ENCODE measurements at places on chromosomes 6 and 20.
A peak's percentile ranks its signal among the peaks of the same experiment; 100 is the strongest.

GRCh38 chr6:41428996-41429421 lies 93.6 kb downstream of the NCR2 start:
- DNase-seq = no peak

DNA sequence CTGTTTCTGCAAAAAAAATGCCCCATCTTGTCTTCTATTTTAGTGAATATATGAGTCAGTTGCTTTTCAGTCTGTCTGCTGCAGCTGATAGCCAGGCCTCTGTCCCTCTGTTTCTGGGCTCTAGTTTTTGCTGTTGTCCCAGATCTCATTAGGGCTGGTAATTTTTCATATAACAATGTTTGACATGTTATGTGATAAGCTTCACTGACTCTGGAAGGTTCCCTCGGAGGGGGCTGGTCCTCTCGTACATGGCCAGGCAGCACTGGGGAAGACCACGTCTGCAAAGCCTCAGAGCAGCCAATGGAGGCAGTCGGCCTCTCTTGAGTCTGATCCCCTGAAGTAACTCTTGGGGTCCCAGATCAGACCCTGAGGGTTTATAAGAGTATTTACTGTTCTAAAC lies 223.8 kb downstream of the THBS2 start:
- no peak for DNase-seq

- DNase-seq = no peak
Observed at GRCh38 chr20:17849901-17850683, 118.5 kb downstream of the SNX5 start.

- DNase-seq = no peak
Observed at GRCh38 chr6:107400616-107401147, 58.7 kb downstream of the PDSS2 start.

DNA sequence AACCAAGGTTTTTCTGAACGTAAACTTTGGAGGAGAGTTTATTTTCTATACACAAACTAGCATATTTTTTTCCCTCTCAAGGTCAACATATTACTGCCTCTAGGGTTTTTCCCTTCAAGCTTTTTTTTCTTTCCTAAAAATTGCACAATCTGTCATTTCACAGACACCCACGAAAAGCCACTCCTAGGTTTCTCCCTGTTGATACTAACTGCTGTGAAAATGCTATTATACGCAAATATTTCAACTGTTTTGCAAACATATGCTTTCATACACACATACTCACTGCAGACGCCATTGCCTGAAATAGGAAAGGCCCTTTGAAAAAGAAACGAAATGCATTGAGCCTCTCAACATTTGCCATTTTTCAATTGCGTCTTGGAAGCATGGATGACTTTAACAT lies 333.0 kb downstream of the CD83 start:
- no peak for DNase-seq

DNA sequence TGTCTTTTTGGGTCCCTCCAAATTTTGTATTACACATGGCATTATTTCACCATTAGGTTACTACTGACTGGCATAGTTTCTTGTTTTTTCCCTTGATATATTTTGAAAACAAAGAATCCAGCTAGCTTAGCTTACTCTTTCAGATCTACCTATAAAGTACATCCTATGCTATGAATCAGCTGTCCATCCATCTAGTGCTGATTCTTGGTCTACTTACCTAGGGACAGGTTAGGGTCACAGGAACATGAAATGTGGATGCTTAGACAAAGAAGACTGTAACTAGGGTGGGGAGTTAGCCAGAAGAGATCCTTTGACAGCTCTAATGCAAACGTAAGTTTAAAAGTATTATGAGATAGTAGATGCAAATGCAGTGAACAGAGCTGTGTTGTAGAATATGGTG lies 91.7 kb downstream of the NKAIN2 start:
- no peak for DNase-seq

- DNase-seq = no peak
Observed at GRCh38 chr6:154202339-154202738, 154.3 kb downstream of the IPCEF1 start.

- no peak for DNase-seq
Observed at GRCh38 chr6:146741609-146742008, 142.8 kb downstream of the ADGB start.

DNA sequence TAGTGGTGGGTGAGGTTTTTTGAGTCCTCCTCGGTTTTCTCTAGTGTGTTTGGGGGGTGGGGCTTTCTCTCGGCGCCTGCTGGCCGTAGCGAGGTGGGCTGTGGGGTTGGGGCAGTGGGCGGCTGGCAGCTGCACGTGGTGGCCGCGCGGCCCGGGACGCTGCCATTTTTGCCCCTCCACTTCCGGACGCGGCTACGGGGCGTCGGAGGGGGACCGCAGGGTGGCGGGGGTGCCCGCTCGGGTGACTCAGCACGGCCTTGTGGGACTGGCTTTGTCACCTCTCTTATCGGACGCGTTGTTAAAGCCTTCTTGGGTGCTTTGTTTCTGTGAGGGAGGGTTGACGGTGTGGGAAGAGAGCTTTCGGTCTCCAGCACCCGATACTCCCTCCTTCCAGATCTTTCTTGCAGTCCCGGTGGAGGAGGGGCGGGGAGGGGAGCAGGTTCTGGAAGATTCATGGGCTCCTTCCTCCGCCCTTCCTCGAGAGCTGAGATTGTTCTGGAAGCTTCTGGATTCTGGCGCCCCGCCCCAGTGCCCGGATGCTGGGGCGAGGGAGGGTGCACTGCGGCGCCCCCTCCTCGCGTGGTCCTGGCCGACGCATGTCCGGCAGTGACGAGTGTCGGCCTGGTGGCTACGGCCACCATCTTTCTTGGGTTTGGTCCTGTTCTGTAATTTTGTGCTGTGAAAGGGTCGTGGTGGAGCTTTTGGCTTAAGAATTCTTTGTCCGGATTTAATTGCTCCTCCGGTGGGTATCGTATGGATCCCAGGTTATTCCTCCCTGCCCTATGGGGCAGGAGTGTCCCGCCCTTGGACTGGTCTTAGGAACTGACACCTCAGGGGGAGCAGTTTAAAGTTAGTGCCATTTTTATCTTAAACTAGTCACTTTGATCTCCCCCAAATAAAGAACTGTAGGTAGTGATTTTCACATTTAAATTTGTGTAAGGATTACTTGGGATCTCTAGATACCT lies 719 bp downstream of the HSP90AB1 start:
- DNase-seq = peak; percentile 85

DNA sequence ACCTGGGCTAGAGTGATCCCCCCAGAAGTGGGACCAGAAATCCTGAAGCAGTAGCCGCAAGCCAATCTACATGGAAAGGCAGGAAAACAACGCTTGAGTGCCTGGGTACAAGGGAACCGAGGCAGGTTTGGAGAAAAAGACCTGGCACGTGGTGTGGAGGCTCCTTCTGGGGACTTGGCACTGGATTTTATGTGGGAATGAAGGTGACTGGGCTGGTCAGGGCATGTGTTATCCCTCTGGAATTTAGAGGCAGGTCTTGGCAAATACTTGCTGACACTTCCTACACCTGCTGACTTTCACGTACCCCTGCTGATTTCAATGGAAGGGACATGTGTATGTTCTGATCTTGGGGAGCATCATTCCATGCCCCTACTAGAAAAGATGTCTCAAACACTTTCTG lies 25.0 kb upstream of the FAM217A start:
- no peak for DNase-seq

DNA sequence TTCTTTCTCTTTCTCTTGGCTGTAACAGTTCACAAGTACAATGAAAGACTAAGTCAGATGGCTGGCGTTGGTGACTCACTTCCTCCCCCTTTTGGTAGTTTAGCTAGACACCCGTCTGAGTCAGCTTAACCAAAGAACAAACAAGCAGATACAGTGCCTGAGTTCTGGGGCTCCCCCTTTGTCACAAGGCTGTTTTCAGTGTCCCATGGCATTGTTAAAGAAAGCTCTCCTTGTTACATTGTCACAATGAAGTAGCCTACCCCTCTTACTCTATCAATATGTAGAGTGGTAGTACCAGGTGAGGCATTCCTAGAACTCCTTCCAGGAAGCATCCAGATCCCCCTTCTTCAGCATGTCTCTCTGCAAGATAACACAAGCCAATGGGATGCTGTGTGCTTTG lies 38.6 kb downstream of the KIAA0408 start:
- DNase-seq = peak; percentile 67

GRCh38 chr6:101582792-101583191 lies 189.3 kb downstream of the GRIK2 start:
- DNase-seq = no peak

DNA sequence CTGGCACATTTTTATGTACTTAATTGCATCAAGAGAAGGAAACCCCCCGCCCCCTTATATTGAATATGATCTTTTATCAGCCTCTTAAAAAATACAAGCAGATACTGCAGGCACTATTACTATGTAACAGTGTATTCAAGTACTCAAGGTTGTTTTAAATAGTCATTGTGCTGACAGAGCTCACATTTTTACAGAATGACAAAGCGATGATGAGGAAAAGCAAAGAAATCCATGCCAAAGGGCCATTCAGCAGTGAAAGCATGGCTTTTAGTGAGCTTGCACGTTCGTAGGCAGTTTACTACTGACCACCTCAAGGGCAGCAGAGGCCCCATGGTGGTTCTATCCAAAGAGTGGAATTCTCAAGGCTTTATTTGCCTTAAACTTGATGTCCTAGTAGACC lies 146.8 kb downstream of the RPS12 start:
- DNase-seq = no peak

GRCh38 chr6:166955865-166956443 lies 396 bp downstream of the RNASET2 start:
- DNase-seq = no peak

DNA sequence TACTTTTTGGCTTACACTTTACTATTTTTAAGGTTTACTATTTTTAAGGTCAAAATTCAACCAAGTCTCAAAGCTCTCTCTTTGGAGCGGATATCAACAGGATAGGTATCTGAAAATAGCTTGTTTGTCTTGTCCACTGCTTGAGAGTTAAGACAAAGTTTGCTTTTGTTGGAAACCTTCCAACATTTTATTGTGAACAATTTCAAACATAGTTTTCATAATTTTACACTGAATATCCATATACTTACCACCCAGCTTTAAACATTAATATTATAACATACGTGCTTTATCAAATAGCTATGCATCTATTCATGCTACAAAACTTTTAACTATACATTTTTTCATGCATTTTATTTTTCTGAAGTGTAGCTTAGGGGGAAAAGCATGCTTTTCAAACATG lies 109.9 kb downstream of the FYN start:
- no peak for DNase-seq

GRCh38 chr20:52312132-52312729 lies 120.7 kb upstream of the ZFP64 start:
- peak; percentile 26 for DNase-seq

GRCh38 chr6:167906899-167907298 lies 80.2 kb downstream of the AFDN start:
- DNase-seq = no peak

DNA sequence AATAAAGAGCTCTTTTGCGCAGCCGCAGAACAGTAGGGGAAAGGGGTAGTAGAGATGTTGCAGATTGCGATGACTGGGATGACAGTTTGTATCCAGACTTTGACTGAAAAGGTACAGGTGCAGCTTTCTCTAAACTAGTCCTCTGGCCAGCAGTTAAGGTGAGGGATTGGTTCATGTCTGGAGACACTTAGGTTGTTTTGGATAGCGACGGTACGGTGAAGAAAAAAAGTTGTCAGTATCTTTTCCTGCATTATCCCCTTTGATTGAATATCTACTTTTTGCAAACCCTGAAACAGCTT lies 537 bp downstream of the PRR3 start:
- DNase-seq = peak; percentile 71

DNA sequence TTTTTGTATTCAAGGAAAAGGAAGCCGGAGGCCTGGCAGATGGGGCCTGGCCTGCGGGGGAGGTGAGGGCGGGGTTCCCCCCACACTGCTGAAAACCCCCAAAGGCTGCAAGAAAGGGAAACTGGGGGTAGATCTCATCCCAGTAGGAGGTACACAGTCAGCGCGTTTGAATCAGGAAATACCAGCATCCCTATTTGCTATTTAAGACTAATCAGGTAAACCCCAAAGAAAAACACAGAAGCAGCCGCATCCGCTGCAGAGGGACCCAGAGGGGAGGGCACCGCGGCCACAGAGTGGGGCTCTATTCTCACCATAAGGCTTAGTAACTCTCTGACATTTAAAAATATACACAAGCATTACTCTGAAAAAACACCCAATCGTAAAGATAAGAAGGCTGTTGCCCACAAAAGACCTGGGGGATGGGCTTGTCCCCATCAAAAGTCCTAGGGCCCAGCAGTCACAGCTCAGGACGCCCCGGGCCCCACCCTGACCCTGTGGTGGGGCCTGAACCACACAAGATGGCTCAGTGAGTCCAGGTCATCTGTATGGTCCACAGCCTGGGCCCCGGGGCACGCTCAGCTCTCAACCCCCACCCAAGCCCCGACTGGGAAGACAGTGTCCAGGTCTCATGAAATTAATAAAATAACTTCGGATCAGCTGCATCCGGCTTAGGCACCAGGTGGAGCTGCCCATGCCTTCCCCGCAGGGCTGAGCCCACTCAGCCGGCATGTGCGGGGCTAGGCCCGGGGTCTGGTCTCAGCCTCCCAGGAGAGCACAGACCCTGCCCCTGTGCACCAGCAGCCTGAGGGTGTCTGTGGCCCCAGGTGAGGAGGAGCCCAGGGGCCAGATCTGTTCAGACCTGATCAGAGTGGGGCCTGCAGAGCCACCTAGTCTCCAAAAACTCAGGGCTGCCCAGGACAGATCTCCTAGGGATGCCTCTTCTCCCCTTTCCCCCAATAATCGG lies 31.0 kb downstream of the KCNQ2 start:
- DNase-seq = peak; percentile 12

DNA sequence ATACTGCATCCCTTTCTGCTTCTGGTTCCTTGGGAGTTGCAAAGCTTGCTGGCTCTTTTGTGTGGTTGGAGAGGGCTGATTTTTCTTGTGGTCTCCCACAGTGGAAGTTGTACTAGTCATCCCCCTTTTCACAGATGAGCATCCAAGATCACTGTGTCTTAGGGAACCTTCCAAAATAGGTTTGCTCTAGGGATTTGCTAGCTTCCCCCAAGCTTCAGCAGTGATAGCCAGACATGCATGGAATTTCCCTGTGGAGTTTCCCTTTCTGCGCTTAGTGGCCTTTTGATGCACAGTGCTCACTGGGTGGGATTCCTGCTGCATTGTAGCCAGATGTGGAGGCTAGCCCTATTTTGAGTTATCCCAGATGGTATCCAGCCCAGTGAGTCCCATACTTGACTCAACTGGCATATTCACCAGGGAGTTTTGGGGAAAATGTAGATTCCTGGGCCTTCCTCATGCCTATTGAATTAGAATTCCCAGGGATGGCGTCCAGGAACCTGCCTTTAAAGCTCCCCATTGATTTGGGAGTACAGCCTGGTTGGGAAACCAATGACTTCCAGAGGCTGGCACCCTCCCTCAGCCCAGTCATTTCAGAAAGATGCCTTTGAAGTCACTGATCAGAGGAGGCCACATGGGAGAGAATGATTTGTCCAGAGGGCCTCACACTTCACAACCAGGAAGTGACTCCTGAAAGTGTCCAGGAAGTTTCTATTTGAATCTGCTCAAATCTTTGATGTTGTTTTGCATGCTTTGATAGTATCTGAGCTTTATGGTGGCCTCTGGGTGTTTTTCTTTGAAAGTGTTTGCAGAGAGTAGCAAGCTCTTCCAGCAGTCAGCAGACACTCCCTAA lies 25.9 kb downstream of the PPARD start:
- DNase-seq = no peak

All from CD4-positive, alpha-beta T cell (primary cell).